ENCODE measurements at places on chromosomes 11 and 22.

DNA sequence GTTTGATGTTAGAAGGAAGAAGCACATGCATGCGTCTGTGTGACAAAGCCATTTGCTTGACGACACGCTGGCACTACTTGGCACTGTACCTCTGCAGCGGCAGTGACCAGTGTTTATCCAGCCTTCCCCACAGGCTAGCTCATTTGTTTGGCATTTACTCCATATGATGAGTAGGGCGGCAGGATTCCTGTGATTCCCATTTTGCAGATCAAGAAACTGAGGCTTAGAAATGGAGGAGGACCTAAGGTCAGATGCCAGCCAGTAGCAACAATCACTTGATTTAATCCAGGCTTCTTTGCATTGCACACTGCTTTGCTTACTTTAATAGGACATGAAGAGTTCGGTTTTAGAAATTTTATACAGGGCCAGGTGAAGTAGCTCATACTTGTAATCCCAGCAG is 45.0 kb downstream of the TBC1D22A start:
- DNase-seq, result no peak

- no peak for DNase-seq
Measured at GRCh38 chr11:12991426-12991825, 17.7 kb upstream of the RASSF10 start.

GRCh38 chr11:65891219-65892136 is 1.0 kb downstream of the CCDC85B start:
- no peak for DNase-seq

- no peak for DNase-seq
Measured at GRCh38 chr22:43714104-43714503, 98.0 kb downstream of the EFCAB6 start.

GRCh38 chr11:13207665-13208594 is 69.7 kb upstream of the BMAL1 start:
- no peak for DNase-seq

GRCh38 chr11:65649656-65650546 is 12.0 kb downstream of the SIPA1 start:
- DNase-seq, result no peak

- DNase-seq, result no peak
Measured at GRCh38 chr11:95920460-95921105, 3.3 kb downstream of the MTMR2 start.

DNA sequence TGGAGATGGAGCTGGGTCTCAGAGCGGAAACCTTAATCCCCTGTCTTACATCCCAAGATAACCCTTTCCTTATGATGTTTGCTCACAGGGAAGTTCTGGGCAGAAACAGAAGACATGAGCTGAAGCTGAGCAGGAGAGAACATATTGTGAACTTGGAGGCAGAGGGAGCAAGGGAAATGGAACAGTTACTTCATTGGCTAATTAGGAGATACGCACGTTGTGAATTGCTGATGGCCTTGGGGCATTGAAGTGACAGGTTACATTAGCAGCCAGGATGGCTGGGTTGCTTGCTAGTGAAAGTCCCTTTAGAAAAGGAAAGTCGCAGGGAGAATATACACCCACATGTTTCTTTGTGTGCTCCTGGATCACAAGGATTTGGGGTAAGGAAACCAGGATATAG is 48.7 kb downstream of the TENM4 start:
- DNase-seq, result no peak

- DNase-seq, result no peak
Measured at GRCh38 chr22:47401976-47402770, 639.7 kb downstream of the TBC1D22A start.

DNA sequence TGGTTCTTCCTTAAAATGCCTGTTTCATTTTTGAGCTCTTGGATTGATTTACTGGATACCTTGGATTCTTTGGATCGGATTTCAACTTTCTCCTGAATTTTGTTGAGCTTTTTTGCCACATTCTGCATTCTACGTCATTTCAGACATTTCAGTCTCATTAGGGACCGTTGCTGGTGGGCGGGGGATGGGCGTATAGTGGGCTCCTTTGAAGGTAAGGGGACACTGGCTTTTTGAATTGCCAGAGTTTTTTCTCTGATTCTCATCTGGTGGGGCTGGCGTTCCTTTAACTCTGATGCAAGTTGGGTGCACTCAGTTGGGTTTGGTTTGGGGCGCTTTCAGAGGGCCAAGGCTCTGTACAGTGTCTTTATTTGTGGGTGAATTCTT is 216.5 kb downstream of the DYNC2H1 start:
- DNase-seq, result no peak

- DNase-seq, result no peak
Measured at GRCh38 chr22:27859336-27859735, 57.8 kb upstream of the MN1 start.

DNA sequence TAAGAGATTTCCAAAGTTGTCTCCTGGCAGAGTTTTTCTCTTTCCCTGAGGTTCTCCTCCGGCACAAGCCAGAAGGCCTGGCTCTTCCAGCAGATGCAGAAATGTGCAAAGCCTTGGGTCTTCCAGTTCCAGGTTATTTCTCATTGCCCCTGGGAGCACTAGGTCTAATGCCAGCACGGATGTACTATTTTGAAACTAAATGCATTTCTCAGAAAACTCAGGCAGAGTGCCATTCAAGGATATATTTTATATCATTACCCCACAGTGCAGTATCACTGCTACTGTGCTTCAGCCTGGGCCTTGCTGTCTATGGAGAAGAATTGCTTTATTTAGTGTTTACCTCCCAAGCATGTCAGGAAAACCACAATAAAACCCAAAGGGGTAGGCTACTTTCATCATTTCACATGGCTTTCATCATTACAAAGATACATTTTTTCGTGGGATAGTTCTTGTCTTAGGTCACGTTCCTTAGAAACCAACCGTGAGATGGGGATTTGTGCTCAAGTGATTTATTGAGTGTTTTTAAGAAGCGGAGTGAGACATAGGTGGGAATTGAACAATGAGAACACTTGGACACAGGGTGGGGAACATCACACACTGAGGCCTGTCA is 22.4 kb upstream of the FZD4 start:
- no peak for DNase-seq

DNA sequence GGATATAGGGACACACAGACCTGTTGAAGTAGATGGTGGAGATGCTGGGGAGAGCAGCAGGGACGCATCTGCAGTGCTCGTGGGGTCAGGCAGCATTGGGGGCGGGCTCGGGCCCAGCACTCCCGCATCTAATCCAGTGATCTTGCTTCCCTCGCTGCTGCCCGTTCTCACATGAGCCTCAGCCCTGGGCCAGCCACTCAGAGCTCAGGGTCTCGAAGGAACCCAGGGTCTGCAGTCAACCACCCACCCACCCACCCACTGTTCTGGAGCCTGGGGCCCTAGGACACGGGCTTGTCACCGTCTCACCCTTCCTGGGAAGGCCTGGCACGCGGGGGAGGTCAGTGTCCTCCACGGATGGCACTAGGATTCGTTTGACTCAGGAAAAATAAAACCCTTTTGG is 406.0 kb downstream of the TBC1D22A start:
- DNase-seq, result no peak

- no peak for DNase-seq
Measured at GRCh38 chr11:67419325-67420049, 4.0 kb downstream of the CARNS1 start.

DNA sequence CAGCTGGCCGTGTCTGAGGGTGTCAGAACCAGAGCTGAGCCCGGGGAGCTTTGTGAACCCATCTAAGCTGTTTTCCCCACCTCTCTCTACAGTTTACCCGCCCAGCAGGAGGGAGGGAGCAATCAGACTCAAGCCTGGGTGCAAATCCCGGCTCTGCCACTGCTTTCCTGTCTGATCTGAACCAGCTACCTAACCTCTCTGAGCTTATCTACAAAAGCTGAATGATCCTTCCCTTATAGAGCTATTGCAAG is 252 bp downstream of the APOL2 start:
- DNase-seq, result no peak

- no peak for DNase-seq
Measured at GRCh38 chr11:47111318-47111804, 65.3 kb downstream of the ARFGAP2 start.

- DNase-seq, result no peak
Measured at GRCh38 chr22:20523086-20523983, 15.9 kb downstream of the MED15 start.

GRCh38 chr11:118975771-118976709 is 4.5 kb downstream of the FOXR1 start:
- DNase-seq, result no peak

- DNase-seq, result no peak
Measured at GRCh38 chr11:57777969-57778317, 16.3 kb downstream of the CTNND1 start.

DNA sequence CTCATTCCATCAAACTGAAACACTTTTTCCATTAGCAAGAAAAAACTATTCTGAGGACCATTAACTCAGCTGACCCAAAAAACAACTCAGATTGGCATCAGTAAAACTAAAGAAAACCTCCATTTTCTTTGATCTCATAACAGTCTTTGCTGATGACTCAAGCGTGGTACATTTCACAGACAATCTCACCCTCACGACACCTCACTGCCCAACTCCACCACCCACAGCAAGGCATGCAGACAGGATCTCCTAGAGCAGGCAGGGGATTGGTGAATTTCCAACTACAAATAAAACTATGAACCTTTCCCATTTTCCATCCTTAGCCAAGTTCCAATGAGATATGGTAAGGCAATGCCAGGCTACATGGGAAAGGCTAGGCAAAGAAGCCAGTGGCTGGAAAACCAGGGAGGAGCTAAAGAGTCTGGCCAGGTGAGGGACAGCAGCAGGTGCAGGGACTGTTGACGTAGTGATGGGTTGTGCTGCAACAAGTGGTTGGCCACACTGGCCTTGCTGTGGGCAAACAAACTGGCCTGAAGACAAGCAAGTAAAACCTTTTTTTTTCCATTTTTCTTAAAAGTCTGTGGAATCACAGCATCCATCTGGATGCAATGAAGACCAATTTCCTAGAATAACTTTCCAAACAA is 97.2 kb downstream of the SERGEF start:
- no peak for DNase-seq

DNA sequence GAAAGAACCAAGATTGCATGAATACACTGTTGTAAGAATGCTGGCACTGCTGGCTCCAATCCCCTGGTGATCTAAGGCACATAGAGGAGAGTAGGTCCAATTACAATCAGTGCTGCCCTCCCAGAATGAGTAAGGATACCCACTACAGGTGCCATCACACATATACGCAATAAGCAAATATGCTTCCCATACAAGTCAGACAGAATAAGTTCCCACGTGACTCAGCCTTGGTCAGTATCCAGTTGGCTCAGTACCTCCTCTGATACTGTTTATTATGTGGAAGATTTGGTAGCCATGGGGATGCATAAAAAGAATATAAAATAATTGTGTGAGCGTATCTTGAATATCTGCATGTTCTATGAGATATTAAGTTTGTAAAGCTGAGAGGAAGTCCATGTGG is 8.9 kb upstream of the OR2D3 start:
- DNase-seq, result no peak

- DNase-seq, result no peak
Measured at GRCh38 chr11:118258410-118258809, 5.7 kb downstream of the MPZL2 start.

GRCh38 chr11:104813532-104813931 is 84.7 kb downstream of the CASP12 start:
- DNase-seq, result no peak

DNA sequence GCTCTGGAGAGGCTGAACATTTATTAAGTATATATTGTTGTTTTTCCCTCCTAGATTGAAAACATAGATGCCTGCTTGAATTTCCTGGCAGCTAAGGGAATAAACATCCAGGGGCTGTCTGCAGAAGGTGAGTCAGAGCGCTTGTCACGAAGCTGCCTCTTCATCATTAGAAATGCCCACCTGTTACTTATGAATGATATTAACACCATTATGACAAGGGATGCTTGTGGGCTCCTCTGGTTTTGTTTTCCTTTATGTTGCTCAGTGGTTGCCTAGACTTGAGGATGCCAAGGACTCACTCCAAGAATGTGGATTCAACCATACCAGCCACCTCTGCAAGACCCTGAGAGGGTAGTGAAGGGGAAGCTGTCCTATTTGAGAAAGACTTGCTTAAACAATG is 156.2 kb downstream of the NAV2 start:
- no peak for DNase-seq

DNA sequence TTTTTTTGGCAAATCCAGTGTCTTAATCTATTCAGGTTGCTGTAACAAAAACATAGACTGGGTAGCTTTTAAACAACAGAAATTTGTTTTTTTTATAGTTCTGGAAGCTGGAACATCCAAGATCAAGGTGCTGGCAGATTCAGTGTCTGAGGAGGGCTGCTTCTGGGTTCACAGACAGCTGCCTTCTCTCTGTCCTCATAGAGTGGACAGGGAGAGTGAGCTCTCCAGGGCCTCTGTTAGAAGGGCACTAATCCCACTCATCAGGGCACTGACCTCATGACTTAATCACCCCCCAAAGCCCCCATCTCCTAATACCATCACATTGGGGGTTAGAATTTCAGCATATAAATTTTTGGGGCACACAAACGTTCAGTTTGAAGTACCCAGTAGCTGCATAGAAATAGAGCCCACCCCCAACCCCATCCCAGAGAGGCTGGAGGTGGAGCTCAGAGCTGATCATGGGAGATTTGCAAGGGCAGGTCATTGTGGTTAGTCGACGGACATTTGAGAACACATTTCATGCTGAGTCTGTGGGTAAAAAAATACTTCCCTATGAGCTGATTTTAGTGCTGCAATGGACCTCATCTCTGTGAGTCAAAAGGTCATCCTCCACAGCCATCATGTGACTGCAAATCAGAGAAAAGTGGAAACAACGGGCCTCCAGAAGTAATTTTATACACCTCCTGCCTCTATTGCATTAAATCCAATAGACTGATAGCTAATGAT is 203.1 kb upstream of the CADM1 start:
- DNase-seq, result no peak

DNA sequence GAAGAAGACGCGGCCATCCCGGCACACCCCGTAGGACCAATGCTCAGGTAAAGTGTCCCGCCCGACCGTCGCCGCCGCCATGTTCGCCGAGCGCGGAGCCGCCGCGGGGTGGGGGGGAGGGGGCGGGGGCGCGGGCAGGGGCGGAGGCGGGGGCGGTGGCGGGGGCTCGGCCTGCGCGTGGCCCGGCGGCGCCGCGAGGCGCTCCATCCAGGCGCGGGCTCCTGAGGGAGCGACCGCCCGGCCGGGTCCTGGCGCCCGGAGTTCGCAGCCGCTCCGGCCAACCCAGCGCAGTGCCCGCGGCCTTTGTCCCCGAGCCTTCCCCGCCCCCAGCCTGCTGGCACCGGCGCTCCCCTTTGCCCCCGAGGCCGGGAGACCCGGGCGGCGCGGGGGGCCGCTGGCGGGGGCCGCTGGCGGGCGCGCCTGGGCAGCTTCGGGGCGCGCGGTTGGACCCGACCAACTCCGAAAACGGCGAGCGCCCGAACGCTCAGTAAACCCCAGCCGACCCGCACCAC is at the start of gene PLEKHA7:
Gene PLEKHA7 (minus strand): TSS at position 94 of the 512 bp plus-strand sequence. CDS start 13 bp downstream, at position 81.
- no peak for DNase-seq
